ENCODE measurements at places on chromosomes 11 and 22.
A peak's percentile ranks its signal among the peaks of the same experiment; 100 is the strongest.

- peak; percentile 25 for DNase-seq
Observed at GRCh38 chr11:19345519-19345847, 104.7 kb upstream of the E2F8 start.

GRCh38 chr11:119863851-119864601, 135.0 kb upstream of the NECTIN1 start:
- peak; percentile 10 for DNase-seq

GRCh38 chr11:130174642-130175041, 15.1 kb downstream of the ST14 start:
- DNase-seq = no peak

DNA sequence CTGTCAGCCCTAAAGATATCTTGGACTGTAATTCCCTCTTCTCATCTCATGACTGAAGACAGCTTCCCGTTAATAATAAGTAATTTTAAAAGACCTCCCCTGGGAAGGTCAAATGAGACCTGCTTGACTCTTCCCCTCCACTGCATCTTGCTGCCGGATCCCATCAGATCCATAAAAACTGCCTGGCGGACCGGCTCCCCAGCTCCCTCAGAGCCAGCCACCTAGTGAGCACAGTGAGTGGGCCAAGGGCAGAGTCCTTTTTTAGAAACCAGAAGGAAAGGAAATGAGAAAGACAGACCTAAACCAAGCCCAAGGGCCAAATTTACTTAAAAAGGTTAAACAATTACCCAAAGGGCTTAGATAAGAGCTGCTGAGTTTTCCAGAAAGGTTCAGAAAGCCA, 595.3 kb downstream of the OPCML start:
- no peak for DNase-seq

GRCh38 chr11:47010179-47010578, 73.6 kb downstream of the CSTPP1 start:
- no peak for DNase-seq

DNA sequence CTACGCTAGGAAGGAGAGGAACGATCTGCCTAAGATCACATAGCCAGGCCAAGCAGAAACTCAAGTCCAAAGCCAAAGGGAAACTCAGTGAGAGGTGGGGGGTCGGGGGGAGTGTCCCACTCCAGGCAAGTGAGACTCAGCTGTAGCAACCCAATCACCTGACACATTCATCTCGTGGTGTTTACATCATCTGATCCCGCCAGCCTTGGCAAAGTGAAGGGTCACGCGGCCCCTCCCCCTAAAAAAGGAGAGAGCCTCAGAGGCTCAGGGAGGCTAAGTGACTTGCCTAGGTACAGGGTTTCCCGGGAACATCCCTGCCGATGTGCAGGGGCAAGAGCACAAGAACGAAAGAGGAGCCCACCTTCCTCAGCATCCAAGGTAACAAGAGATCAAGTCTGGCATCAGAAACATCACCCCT, 21.5 kb downstream of the MYH9 start:
- DNase-seq = no peak

- DNase-seq = no peak
Observed at GRCh38 chr11:72951888-72952287, 137.7 kb downstream of the ATG16L2 start.

GRCh38 chr11:100878474-100878873, 191.4 kb downstream of the ARHGAP42 start:
- DNase-seq = no peak

DNA sequence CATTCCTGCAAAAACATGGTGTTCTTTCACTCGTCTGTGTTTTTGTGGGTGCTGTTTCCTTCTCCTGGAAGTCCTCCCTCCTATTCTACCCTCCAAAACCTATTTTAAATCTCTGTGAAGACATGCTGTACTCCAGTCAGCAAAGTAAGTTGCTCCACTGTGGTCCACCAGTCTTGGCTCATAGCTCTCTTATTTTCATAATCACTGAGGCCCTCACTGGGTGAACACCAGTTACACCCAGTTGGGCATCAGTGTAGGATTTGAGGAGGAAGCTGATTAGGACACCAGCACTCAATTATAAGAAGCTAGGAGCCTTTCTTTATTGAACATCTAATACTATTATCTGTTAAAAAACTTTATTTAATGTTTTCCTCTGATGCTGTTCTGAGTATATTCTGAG, 23.9 kb upstream of the EED start:
- no peak for DNase-seq
